Muscle of leg (tissue), 16 donors: ENCODE measurements at places on chromosomes 4 and X. TPM values are rescaled to one million over a fixed set of nuclear protein-coding genes. Genes with fewer than 3 reads are reported as not detected.
A peak's percentile ranks its signal among the peaks of the same experiment; 100 is the strongest.

XG gene
- polyA plus RNA-seq: 0.25 TPM

SMPX gene
- 285 TPM for polyA plus RNA-seq

GPRASP3 gene
- 5.1 TPM for polyA plus RNA-seq

SLC6A8 gene
- polyA plus RNA-seq: 32.1 TPM

KIT gene
- 10.6 TPM for polyA plus RNA-seq

CXCL11 gene
- polyA plus RNA-seq: not detected

MND1 gene
- 7.1 TPM for polyA plus RNA-seq

FBXW7 gene
- 21.6 TPM for polyA plus RNA-seq

UCP1 gene
- polyA plus RNA-seq: not detected

SMIM10L2A gene
- 2.6 TPM for polyA plus RNA-seq

CDKN2AIP gene
- 18.0 TPM for polyA plus RNA-seq

ZCCHC18 gene
- polyA plus RNA-seq: 3.5 TPM

NAP1L2 gene
- 1.1 TPM for polyA plus RNA-seq

- H3K4me1 ChIP-seq: no peaks in the 10 kb centered on the region
- no peak overlapping the region for H3K4me3 ChIP-seq
- no peak overlapping the region for H3K27ac ChIP-seq
- no peaks in the 10 kb centered on the region for H3K27me3 ChIP-seq
- DNase-seq: no peak
- no peaks in the 10 kb centered on the region for H3K36me3 ChIP-seq
Observed at GRCh38 chr4:66840178-66840577, 705.1 kb downstream of the CENPC start.

GRCh38 chr4:77003400-77003799 lies 53.8 kb downstream of the SEPTIN11 start:
- peaks cover 48% of the 10 kb centered on the region for H3K36me3 ChIP-seq
- no peaks in the 10 kb centered on the region for H3K27me3 ChIP-seq
- H3K27ac ChIP-seq: peak overlapping the region; percentile 61
- DNase-seq: no peak

GRCh38 chr4:8847764-8848163 lies 23.9 kb downstream of the HMX1 start:
- peaks cover 55% of the 10 kb centered on the region for H3K27me3 ChIP-seq
- H3K4me1 ChIP-seq: no peaks in the 10 kb centered on the region
- peak; percentile 74 for DNase-seq
- no peaks in the 10 kb centered on the region for H3K36me3 ChIP-seq
- H3K27ac ChIP-seq: no peak overlapping the region
- H3K4me3 ChIP-seq: no peak overlapping the region

- H3K27me3 ChIP-seq: no peaks in the 10 kb centered on the region
- no peaks in the 10 kb centered on the region for H3K4me1 ChIP-seq
- H3K36me3 ChIP-seq: peaks cover 29% of the 10 kb centered on the region
- no peak for DNase-seq
- H3K4me3 ChIP-seq: no peak overlapping the region
Observed at GRCh38 chr4:113256946-113257345, 207.5 kb downstream of the ANK2 start.

DNA sequence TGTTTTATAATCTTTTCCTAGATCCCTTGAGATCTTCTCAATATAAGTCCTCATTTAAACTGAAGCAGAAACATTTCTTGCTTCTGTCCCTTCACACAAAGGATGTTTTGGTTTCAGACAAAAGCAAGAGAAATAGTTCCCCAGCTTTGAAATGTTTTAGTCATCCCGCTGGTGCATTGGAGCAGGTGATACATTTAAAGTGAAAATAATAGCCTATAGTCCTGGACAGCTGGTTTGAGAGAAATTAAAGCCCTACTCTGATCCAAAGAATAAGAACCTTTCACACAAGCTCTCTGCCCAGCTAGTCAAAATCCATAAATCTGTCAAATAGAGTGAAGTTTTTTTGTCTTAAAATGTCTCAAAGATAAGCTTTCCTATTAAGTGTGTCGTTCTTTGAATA lies 79.4 kb downstream of the LUZP4 start:
- no peaks in the 10 kb centered on the region for H3K36me3 ChIP-seq
- H3K27me3 ChIP-seq: peaks cover 16% of the 10 kb centered on the region
- no peak for DNase-seq
- no peak overlapping the region for H3K4me3 ChIP-seq
- no peak overlapping the region for H3K27ac ChIP-seq

GRCh38 chrX:39814391-39814790 lies 283.4 kb downstream of the BCOR start:
- H3K36me3 ChIP-seq: no peaks in the 10 kb centered on the region
- H3K27me3 ChIP-seq: peaks cover 64% of the 10 kb centered on the region
- H3K4me3 ChIP-seq: no peak overlapping the region
- DNase-seq: peak; percentile 42

DNA sequence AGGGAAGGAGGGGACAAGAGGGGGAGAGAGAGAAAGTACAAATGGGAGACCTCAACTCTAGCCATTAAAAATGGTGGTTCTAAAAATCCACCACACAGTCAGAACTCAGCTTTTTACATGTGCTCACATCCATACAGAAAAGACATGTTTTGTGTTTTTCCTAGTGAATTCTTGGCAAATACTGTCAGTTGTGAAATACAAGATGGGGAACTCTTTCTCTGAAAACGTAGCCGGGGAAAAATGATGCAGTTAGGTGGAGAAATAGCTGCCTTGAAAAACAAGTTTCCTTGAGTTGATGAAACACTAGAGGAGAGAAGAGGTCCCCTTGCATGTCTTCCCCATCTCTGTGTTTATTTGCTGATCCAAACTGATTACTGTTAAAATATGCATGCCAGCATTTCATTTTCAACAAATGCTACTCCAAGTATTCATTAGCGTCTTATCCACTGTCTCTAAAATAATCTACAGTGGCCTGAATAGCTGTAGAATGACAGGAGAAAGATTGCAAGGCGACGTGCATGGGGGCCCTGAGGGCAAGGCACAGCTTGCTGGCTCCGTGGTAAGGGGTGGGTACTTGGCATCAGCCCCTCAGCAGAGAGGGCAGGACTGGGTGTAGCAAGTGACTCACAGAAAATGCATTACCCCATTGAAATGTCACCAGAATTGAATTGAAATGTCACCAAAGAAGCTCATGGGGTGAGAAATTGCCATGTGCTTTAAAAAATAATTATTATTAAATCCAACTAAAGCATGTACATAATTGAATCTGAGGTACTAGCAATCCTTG lies 48.1 kb upstream of the TBL1X start:
- no peaks in the 10 kb centered on the region for H3K4me1 ChIP-seq
- H3K27me3 ChIP-seq: peaks cover 17% of the 10 kb centered on the region
- H3K4me3 ChIP-seq: no peak overlapping the region
- H3K36me3 ChIP-seq: no peaks in the 10 kb centered on the region
- H3K27ac ChIP-seq: no peak overlapping the region

DNA sequence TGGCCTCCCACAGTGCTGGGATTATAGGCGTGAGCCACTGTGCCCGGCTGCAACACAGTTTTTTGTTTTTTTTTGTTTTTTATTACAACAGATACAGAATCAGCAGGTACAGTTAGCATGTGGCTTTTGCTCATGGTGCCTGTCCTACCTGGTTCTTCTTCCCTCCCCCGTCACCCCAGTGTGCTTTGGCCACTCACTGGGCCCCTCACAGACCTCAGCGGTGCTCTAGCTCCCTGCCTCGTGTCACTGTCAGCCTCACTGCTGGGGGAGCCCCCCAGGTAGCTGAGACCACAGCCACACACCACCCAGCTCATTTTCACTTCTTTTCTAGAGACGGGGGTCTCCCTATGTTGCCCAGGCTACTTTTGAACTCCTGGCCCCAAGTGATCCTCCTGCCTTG lies 38.7 kb downstream of the HTT-AS start:
- no peak overlapping the region for H3K4me3 ChIP-seq
- H3K4me1 ChIP-seq: peaks cover 41% of the 10 kb centered on the region
- H3K27me3 ChIP-seq: no peaks in the 10 kb centered on the region

- H3K4me3 ChIP-seq: no peak overlapping the region
- H3K27me3 ChIP-seq: no peaks in the 10 kb centered on the region
- no peak overlapping the region for H3K27ac ChIP-seq
- no peaks in the 10 kb centered on the region for H3K36me3 ChIP-seq
- DNase-seq: no peak
Observed at GRCh38 chrX:1281521-1281920, 12.9 kb downstream of the CSF2RA start.

GRCh38 chr4:186624951-186625350 lies 69.6 kb upstream of the MTNR1A start:
- no peak for DNase-seq
- H3K36me3 ChIP-seq: peaks cover 41% of the 10 kb centered on the region
- H3K4me3 ChIP-seq: no peak overlapping the region

DNA sequence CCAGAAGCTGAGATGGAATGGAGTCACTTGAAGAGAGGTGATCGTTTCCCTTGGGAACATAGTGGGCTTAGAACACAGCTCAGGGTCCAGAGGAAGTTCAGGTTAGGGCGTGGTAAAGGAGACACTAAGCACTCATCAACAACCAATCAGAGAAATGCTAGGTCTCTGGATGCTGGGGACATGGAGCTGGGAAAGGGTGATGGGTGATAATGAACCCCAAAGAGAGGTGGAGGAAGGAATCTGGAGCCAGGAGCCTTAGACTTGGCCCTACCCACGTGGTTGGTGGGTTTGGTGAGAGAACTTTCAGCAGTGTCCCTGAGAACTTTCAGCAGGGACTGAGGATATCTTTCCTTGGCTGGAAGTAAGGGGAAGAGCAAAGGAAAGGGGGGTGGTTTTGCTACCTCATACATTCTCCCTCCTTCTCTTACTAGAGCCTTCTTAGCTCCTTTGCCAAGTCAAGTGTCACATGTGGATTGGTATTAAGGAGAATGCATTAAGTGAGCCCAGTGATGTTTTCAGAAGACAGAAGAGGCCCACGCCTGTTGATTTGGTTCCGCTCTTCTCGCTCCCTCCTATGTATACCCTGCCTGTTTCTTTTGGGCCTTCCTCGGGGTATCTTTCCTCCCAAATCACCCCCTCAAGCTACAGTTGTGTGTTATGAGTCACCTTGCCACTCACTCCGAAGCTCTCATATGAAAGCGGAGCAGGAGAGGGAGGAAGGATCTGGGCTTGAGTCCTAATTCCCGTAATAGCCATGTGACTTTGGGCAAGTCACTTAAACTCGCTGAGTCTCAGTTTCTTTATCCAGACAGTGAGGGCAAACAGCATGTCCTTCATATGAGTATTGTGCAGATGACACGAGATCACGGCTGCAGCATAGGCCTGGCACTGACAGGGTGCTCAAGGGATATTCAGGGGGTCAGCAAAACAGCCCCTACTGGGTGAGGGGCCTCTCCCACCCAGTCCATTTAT lies 63.1 kb downstream of the TSC22D3 start:
- H3K36me3 ChIP-seq: peaks cover 7% of the 10 kb centered on the region
- peak; percentile 63 for DNase-seq
- peak overlapping the region; percentile 49 for H3K27ac ChIP-seq
- no peak overlapping the region for H3K4me3 ChIP-seq
- peaks cover 40% of the 10 kb centered on the region for H3K4me1 ChIP-seq
- H3K27me3 ChIP-seq: peaks cover 50% of the 10 kb centered on the region

- H3K27ac ChIP-seq: no peak overlapping the region
- peaks cover 21% of the 10 kb centered on the region for H3K4me1 ChIP-seq
- DNase-seq: no peak
- H3K36me3 ChIP-seq: no peaks in the 10 kb centered on the region
- no peak overlapping the region for H3K4me3 ChIP-seq
- no peaks in the 10 kb centered on the region for H3K27me3 ChIP-seq
Observed at GRCh38 chr4:38185406-38186144, 225.4 kb downstream of the PTTG2 start.

- H3K4me3 ChIP-seq: no peak overlapping the region
- no peaks in the 10 kb centered on the region for H3K36me3 ChIP-seq
- no peak overlapping the region for H3K27ac ChIP-seq
- no peak for DNase-seq
- peaks cover 5% of the 10 kb centered on the region for H3K4me1 ChIP-seq
Observed at GRCh38 chr4:113153529-113154101, 104.2 kb downstream of the ANK2 start.

- H3K27ac ChIP-seq: no peak overlapping the region
- no peak overlapping the region for H3K4me3 ChIP-seq
- peak; percentile 44 for DNase-seq
- H3K27me3 ChIP-seq: no peaks in the 10 kb centered on the region
- no peaks in the 10 kb centered on the region for H3K4me1 ChIP-seq
Observed at GRCh38 chr4:110034026-110034393, 121.3 kb downstream of the EGF start.

GRCh38 chr4:7812921-7813320 lies 126.7 kb downstream of the AFAP1 start:
- H3K4me1 ChIP-seq: peaks cover 47% of the 10 kb centered on the region
- peak overlapping the region; percentile 89 for H3K27ac ChIP-seq
- DNase-seq: no peak
- no peak overlapping the region for H3K4me3 ChIP-seq

DNA sequence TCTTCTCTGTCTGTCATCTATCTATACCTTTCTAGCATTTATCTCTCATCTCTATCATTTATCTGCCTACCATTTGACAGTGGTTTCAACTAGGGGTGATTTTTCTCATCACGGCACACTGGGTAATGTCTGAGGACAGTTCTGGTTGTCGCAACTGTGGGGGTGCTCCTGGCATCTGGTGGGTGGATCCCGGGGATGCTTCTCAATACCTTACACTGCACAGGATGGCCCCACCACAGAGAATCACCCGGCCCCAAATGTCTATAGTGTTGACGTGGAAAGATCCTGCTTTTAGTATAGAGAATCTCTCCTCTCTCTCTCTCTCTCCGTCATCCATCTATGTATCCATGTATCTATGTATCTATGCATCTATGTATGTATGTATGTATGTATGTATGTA lies 7.2 kb downstream of the P2RY8 start:
- H3K4me1 ChIP-seq: no peaks in the 10 kb centered on the region
- DNase-seq: no peak
- H3K4me3 ChIP-seq: no peak overlapping the region
- H3K27ac ChIP-seq: no peak overlapping the region
- H3K36me3 ChIP-seq: no peaks in the 10 kb centered on the region
- no peaks in the 10 kb centered on the region for H3K27me3 ChIP-seq

- H3K27ac ChIP-seq: no peak overlapping the region
- H3K4me3 ChIP-seq: no peak overlapping the region
- no peaks in the 10 kb centered on the region for H3K27me3 ChIP-seq
- peak; percentile 58 for DNase-seq
Observed at GRCh38 chr4:163613383-163613782, 118.9 kb downstream of the TMA16 start.

- H3K36me3 ChIP-seq: peaks cover 79% of the 10 kb centered on the region
- peak; percentile 77 for DNase-seq
- no peaks in the 10 kb centered on the region for H3K27me3 ChIP-seq
- H3K27ac ChIP-seq: peak overlapping the region; percentile 62
- H3K4me1 ChIP-seq: no peaks in the 10 kb centered on the region
Observed at GRCh38 chr4:184392748-184393559, 81.4 kb downstream of the IRF2 start.

- H3K36me3 ChIP-seq: no peaks in the 10 kb centered on the region
- H3K4me3 ChIP-seq: no peak overlapping the region
- DNase-seq: no peak
- no peak overlapping the region for H3K27ac ChIP-seq
- peaks cover 9% of the 10 kb centered on the region for H3K27me3 ChIP-seq
Observed at GRCh38 chrX:10983526-10983925, 127.6 kb upstream of the HCCS start.
